ENCODE measurements at places on chromosomes 7 and 10.

GRCh38 chr7:104972500-104972899 lies 41.5 kb upstream of the KMT2E start:
- DNase-seq, result no peak

GRCh38 chr10:109956454-109957091 lies 33.3 kb upstream of the XPNPEP1 start:
- DNase-seq, result no peak

GRCh38 chr10:133096616-133097269 lies 9.0 kb downstream of the ADGRA1 start:
- no peak for DNase-seq

DNA sequence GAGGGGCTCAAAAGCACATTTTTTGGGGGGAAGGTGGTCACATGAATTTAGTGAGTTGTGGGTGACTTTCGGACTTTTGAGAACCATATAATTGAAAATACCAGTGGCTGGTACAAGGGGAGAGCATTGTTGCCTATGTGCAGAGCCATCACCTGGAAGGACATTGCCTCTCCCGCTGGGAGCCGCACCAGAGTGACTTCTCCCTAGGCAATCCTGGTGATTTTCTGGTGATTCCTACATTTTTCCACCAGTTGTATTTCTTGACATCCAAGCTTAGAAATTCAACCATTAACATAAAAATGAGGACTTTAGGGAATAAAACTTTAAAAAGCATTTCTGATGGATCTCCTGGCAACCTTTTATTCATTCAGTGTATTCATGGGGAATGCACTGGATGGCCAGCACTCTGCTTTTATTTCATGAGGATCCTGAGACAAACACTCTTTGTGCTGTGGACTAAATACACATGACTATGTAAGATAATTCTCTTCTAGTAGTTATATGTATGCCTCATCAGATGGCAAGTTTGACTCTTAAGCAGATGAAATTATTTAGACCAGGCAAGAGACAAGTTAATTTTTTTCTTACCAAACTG lies 41.8 kb upstream of the MKI67 start:
- DNase-seq, result no peak

DNA sequence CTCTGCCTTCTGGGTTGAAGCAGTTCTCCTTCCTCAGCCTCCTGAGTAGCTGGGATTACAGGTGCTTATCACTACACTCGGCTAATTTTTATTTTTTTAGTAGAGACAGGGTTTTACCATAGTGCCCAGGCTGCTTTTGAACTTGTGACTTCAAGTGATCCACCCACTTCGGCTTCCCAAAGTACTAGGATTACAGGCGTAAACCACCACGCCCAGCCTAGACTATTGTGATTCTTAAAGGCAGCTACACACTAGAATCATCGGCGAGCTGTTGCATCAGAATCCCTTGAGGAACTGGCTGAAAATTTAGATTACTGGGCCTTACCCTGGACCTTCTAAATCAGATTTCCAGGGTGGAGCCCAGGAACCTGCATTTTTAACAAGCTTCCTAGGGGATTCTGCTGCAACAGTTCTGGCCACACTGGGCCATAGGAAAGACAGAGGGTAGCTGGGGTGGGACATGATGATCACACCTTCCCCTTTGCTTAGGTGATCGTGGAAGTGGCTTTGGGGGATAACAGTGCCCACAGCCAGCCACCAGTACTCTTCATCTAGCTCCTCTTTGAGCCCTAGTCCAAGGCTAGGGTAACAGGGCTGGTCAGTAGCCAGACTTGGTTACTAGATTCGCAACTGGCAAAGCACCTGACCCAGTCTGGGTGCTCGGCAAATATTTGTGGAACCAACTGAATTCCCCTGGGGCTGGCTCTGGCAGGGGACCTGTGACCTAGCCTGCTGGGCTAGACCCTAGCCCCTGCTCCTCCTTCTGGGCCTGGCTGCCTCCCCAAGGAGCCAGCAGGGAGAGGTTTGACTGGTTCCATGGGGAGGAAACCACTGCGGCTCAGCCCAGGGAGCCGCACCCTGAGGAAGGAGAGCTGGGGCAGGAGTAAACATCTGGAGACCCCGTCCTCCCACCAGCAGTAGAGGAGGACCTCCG lies 67.1 kb upstream of the DUSP5 start:
- no peak for DNase-seq

GRCh38 chr7:50416527-50417182 lies 33.5 kb downstream of the FIGNL1 start:
- DNase-seq, result no peak

DNA sequence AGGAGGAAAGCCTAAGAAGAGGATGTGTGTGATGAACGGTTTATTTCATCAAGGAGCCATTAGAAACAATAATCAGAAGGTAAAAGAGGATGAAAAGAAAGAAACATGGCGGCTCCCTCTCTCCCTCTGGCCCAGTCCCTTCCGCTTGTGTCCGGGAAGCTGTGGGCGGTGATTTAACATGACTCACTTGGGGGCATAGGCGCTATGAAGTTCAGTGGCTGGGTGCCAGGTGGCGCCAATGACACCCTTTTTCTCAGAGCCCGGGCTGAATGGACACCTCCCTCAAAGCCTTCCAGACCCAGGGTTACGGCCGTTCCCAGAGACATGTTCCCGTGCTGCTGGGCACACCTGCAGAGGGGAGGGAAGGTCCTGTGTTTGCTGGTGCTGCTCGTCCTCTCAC lies 244.0 kb downstream of the SKAP2 start:
- no peak for DNase-seq

DNA sequence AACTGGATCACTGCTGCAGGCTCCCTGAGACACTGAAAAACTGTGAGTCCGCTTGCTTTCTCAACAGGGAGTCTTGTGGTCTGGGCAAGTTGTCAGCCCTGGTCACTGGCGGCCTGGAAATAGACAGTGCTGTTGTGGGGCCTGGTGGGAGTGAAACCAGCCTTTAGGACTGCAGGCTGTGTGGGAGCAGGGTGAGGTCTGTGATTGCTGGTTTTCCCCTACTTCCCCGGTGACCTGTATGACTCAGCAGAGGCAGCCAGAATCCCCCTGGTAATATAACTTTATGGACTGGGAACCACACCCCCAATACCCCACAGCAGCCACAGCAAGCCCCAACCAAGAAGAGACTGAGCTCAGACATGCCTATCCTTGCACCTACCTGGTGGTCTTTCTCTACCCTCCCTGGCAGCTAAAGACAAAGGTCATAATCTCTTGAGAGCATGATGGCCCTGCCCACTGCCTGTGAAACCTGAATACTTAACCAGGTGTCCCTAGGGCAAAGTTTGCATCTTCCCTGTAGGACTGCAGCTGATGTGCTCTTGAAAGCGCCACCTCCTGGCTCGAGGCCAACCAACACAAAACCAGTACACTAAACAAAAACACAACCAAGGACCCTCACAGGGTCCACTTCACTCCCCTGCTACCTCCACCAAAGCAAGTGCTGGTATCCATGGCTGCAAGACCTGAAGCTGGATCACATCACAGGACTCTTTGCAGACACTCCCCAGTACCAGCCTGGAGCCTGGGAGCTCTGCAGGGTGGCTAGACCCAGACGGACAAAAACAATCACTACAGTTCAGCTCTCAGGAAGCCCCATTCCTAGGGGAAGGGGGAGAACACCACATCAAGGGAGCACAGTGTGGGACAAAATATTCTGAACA lies 7.2 kb upstream of the ADAM22 start:
- no peak for DNase-seq
